Cerebellum (tissue), 4 donors: ENCODE measurements at places on chromosomes 6 and 20. TPM values are rescaled to one million over a fixed set of nuclear protein-coding genes. Genes with fewer than 3 reads are reported as not detected.

DNA sequence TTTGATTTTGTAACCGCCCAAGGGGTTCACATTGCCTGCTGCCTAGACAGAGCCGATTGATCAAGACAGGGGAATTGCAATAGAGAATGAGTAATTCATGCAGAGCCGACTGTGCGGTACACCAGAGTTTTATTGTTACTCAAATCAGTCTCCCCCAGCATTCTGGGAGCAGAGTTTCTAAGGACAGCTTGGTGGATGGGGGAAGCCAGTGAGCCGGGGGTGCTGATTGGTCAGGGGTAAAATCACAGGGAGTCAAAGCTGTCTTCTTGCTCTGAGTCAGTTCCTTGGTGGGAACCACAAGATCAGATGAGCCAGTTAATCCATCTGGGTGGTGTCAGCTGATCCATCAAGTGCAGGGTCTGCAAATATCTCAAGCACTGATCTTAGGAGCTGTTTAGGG, 60.0 kb upstream of the EZR start:
- DNase-seq: no peak

- no peak for DNase-seq
Measured at GRCh38 chr6:125018136-125018535, 55.9 kb downstream of the RNF217 start.

DNA sequence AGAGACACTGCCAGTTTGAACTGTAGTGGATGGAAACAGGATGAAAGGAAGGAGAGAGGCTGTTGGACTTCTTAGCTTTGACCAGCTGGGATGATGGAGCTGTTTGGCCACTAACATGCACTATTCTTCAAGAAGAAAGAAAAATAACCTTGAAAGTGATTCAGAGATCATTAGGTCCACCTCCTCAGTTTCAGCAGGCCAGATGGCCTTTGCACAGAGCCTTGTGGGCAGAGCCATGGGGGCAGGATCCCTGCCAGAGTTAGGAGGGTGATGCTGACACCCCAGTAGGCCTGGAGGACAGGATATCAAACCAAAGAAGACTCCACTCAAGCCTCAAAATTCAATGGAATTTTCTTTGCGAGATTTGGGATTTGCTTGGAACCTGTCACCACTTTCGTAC, 74.5 kb upstream of the TMEM181 start:
- DNase-seq: no peak

DNA sequence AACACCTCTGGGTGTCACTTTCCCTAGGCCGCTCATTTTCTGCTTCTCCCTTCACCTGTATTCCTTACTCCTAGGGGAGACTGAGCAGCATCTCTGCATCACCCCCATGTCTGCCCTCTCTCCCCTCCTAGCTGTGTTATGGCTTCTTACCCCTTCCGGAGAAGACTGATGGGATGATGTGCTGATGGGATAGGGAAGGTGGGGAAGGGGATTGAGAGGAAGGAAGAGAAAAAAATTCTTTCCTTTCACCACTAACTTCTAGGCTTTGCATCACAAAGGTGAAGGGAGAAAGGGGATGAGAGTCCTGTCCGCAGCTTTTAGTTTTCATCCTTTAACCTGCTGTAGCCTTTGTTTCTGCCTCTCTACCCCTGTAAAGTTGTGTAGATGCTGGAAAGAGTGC, 26.7 kb downstream of the AKAP7 start:
- no peak for DNase-seq

DNA sequence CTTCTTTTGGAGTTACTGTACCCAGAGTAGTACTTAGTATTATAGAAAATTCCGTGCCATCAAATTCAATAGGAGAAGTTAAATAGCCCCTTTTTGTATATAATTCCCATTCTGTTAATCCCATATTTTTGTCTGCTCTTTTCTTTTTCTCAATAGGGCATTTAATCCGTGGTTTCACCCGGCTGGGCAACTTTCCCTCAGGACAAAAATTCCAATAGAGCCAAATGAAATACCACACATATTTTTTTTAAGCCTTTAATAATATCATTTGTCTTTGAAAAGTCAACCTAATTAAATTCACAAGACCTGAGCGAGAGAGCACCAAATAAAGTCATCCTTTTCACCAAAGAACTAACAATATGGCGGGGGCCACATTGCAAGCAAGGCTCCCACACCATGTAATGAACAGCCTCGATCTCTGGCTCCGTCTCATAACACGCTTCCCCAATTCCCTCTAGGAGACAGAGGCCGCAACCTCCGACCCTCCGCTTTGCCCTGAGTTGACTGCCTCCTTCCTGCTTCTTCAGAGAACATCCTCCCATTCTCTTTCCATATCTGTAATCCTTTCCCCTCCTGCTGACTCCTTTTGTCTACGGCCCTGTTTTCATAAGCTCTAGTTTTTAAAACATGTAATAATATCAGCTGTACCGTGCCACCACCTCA, 13.6 kb downstream of the NHSL1 start:
- DNase-seq: no peak

- no peak for DNase-seq
Measured at GRCh38 chr6:144395014-144395413, 109.9 kb downstream of the UTRN start.

DNA sequence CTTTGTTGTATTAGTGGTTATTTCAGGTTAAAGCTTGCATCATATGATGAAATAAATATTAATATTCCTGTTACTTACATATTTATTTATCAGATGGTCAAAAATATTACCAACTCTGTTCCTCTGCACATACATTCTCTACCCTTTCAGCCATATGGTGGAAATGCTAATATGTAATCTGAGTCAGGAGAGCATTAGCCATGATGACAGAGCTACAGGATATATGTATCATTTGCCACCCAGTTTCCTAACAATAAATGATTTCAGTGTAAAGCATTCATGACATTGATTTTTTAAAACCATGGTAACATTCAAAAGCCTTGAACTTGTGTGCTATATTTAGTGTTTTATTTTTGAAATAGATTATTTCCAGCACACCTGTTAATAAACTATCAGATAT, 16.6 kb downstream of the POPDC3 start:
- no peak for DNase-seq

- DNase-seq: no peak
Measured at GRCh38 chr20:23245553-23246181, 104.9 kb upstream of the NXT1 start.

DNA sequence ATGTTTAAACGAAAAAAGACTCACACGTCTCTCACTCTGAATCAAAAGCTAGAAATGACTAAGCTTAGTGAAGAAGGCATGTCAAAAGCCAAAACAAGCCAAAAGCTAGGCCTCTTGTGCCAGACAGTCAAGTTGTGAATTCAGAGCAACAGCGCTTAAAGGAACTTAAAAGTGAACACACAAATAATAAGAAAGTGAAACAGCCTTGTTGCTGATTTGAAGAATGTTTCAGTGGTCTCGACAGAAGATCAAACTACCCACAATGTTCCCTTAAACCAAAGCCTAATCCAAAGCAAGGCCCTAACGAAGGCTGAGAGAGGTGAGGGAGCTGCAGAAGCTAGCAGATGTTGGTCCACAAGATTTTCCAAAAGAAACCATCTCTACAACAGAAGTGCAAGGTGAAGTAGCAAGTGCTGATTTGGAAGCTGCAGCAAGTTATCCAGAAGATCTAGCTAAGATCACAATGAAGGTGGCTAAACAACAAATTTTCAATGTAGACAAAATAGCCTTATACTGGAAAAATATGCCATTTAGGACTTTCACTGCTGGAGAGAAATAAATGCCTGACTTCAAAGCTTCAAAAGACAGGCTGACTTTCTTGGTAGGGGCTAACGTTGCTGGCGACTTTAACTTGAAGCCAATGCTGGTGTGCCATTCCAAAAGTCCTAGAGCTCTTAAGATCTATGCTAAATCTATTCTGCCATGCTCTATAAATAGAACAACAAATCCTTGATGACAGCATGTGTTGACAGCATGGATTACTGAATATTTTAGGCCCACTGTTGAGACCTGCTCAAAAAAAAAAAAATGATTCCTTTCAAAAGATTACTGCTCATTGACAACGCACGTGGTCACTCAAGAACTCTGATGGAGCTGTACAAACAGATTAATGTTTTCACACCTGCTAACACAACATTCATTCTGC, 40.3 kb downstream of the SEC63 start:
- DNase-seq: no peak

DNA sequence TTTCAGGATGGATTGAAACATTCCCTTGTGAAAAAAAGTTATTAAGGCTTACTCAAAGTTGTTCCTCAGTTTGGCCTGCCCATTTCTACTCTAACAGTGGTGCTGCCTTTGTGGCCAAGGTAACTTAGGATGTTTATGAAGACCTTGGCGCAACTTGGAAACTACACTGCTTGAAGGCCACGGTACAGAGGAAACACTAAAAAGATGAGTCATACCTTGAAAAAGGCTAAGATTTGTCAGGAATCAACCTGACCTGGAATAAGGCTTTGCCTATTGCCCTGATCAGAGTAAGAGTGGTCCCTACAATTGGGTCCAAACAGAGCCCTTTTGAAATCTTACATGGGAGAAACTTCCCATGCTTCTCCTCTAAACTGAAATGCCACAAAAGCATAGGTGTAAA, 119.9 kb upstream of the MOCS1 start:
- DNase-seq: no peak

GRCh38 chr6:7802662-7803061, 76.8 kb downstream of the BMP6 start:
- no peak for DNase-seq

GRCh38 chr20:35883336-35883777, 70.9 kb downstream of the SCAND1 start:
- no peak for DNase-seq

GRCh38 chr20:61451953-61452352, 199.9 kb downstream of the CDH4 start:
- DNase-seq: no peak

DNA sequence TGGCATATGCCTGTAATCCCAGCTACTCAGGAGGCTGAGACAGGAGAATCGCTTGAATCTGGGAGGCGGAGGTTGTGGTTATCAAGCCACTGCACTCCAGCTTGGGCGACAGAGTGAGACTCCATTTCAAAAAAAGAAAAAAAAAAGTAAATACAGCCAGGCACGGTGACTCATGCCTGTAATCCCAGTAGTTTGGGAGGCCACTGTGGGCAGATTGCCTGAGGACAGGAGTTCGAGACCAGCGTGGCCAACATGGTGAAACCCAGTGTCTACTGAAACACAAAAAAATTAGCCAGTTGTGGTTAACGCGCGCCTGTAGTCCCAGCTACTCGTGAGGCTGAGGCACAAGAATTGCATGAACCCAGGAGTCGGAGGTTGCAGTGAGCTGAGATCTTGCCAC, 1.5 kb upstream of the NINL start:
- DNase-seq: no peak

- no peak for DNase-seq
Measured at GRCh38 chr6:158771399-158772152, 47.6 kb downstream of the EZR start.

DNA sequence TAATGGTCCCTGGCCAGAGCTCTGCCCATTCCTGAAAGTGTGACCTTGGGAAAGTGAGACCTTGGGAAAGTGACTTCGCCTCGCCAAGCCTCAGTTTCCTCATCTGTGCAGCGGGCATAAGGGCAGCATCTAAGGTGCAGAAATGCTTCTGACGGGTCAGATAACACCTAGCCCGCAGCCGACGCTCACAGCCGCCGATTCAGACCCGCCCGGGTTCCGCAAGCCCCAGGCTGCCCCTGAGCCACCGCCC, 486 bp downstream of the FKBP1A start:
- DNase-seq: peak; percentile 15

GRCh38 chr20:49629606-49630005, 61.7 kb upstream of the PTGIS start:
- DNase-seq: no peak

GRCh38 chr6:110547266-110547964, 71.0 kb upstream of the SLC22A16 start:
- no peak for DNase-seq

GRCh38 chr6:6474170-6474920, 114.2 kb upstream of the LY86 start:
- DNase-seq: no peak

- DNase-seq: no peak
Measured at GRCh38 chr20:62275219-62275618, 27.6 kb upstream of the ADRM1 start.

GRCh38 chr6:159727717-159728445, 575 bp downstream of the WTAP start:
- DNase-seq: no peak

DNA sequence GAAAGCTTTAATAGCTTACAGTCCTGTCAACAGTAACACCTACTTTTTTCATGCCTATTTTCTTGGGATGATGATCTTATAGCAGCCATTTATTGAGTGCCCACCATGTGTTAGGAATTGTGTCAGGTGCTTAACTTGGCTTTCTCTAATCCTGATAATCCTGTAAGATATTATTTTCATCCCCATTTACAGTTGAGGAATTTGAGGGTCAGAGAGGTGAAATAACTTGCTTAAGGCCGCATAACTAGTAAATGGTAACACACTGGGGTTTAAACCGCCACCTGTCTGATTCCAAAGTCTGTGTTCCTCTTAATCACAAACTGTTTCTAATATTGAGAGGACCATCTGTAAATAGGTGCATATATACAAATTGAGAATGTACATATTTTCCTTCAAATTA, 55.5 kb downstream of the NCOA3 start:
- no peak for DNase-seq

DNA sequence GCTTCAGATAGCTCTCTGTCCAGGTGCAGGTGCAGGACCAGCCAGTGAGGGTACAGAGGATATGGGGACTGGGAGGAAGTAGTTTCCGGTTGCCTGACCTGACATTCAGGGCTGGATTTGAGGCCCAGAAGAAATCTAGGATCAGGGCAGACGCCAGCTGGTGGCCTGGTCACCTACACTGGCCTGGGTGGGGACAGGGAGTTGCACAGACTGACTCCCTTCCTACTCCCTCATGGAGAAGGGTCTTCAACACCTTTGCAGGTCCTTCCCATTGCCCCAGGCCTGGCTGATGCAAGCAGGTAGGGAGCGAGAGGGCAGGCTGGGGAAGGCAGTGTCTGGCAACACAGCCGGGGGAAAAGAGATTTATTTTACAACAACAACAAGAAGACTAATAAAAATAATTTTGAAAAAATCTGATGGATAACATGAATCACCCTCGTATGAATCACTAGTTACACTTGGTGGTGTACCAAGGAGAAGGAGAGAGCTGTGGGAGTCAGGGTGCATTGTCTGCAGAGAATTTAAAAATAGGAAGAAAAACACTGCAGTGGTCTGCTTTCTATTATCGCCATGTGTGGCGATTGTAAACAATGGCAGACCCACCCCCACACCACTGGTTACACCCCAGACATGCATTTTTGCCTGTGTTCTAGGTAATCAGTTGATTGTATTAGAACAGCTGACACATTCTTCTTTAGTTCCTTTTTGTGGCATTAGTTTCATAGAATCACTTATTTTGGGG, 62.3 kb upstream of the SNX9 start:
- DNase-seq: no peak

- DNase-seq: no peak
Measured at GRCh38 chr6:44869321-44869897, 458.7 kb upstream of the RUNX2 start.

GRCh38 chr20:48645666-48646065, 182.1 kb downstream of the PREX1 start:
- no peak for DNase-seq

RAB22A gene
- total RNA-seq: 26.9 TPM

PCK1 gene
- total RNA-seq: 0.73 TPM

TUBB2B gene
- 1,395 TPM for total RNA-seq

SCGN gene
- total RNA-seq: 0.36 TPM
